ENCODE measurements at places on chromosomes 16 and 17.

- DNase-seq, result no peak
Observed at GRCh38 chr17:44417553-44417952, 28.1 kb upstream of the ITGA2B start.

DNA sequence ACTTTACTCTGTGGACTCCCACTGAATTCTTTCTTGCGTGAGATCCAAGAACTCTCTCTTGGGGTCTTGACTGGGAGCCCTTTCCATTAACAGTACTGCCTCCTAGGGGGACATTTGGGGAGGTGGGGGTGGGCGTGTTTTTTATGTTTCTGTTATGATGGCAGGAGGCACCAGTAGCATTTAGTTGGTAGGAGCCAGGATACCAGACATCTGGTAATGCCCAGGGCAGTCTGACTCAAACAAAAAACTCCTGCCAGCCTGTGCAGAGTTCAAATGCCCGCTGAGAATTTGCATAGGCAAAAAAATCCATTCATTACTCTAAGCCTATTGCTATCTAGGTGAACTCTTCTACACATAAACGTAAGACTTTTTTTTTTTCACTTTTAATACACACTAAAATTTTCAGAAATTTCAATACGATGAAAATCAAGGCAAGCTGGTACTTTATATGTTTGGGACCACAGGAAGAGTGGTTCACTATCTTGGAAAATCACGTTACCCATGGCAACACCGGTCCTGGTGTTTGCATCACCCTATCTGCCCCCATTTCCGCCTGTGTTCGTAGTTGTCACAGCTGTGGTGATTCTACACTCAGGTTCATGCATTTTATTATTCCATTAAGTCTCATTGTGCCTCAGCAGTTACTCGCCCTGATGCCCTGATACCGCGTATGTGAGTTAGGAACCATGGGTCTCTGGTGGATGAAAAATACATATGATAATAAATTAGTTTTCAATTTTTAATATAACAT is 121.1 kb upstream of the XYLT1 start:
- no peak for DNase-seq

- DNase-seq, result no peak
Observed at GRCh38 chr16:85390511-85391174, 222.5 kb upstream of the GSE1 start.

GRCh38 chr17:28737770-28738679 is 5.8 kb upstream of the TRAF4 start:
- no peak for DNase-seq

DNA sequence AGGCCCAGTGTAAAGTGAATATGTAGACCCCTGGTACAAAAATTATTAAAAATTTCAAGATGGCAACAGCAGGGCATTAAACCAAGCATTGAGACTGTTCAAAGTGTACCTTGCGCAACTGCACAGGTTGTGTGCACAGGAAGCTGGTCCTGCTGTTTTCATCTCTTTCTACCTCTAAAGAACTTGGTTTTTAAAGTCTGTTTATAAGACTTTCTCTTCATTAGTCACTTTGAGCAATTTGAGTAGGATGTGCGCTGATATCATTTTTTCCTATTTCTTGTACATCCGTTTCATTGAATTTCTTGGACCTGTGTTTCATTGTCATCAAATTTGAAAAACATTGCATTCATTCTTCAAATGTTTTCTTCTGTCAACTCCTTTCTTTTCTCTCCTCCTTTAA is 16.8 kb upstream of the PMP22 start:
- DNase-seq, result no peak

DNA sequence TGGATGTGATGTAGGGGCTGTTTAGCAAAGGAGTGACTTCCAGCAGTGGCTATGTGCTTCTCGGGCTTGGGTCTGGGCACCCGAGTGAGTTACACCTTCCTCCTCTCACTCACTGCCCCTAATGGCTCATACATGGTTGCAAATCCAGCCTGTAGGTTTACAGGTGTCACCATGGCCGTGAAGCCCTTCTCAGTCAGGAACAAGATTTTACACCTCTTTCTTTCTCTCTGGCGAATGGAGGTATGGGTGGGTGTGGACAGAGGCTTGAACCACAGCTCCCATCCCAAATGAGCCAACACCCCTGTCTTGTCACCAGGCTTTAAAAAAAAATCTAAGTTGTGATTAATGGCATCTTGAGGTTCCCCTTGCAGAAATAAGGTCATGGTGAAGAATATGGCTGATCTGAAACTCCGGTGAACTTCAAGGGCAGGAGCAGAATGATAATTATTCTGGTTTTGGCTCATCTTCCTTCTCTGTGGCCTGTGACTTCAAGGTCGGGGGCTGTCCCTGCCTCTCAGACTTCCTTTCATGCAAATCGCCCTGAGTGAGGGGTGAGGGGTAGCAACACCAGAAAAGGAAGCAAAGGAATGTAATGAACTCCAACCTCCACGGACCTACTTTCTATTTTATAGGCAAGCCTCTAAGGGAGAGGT is 331.2 kb downstream of the MAF start:
- DNase-seq, result peak; percentile 13

GRCh38 chr17:17723354-17724261 is 42.4 kb downstream of the RAI1 start:
- DNase-seq, result no peak

- DNase-seq, result no peak
Observed at GRCh38 chr16:21264571-21265036, 13.5 kb downstream of the CRYM start.

DNA sequence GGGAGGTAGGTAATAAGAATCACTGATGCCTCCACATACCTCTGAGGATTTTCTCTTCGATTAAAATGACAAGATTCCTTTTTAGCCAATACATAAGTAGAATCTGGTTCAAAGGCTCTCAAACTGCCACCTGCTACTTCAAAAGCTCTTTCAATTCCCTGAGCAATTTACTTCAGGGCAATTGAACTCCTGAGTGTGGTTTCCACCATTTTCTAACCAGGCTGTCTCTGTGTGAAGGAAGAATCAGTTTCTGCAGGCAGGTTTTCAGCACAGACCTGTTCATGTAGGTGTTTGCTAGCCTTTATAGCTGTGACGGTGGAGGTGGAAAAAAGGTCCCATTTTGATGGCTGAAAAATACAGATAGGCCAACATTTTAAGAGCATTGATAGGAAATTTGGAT is 18.2 kb upstream of the HS3ST3B1 start:
- no peak for DNase-seq

- no peak for DNase-seq
Observed at GRCh38 chr16:85288869-85289660, 176.8 kb upstream of the CIBAR2 start.

GRCh38 chr16:35344012-35344762 is 1884.8 kb downstream of the TP53TG3F start:
- DNase-seq, result no peak

DNA sequence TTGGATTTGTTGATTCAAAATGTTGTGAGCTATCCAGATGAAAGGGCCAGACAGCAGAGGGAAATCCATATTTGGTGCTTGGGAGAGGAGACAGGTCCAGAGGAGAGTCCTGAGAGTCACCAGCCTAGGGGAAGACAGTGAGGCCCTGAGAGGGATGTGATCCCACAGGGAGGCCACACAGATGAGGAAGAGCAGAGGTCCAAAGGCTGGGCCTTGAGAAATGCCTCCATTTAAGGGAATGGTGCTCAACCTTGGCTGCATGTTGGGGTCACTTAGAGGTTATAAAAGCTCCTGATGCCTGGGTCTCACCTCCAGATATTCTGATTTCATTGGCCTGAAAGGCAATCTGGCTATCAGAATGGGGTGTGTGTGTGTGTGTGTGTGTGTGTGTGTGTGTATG is 194.9 kb downstream of the UTP18 start:
- DNase-seq, result no peak

DNA sequence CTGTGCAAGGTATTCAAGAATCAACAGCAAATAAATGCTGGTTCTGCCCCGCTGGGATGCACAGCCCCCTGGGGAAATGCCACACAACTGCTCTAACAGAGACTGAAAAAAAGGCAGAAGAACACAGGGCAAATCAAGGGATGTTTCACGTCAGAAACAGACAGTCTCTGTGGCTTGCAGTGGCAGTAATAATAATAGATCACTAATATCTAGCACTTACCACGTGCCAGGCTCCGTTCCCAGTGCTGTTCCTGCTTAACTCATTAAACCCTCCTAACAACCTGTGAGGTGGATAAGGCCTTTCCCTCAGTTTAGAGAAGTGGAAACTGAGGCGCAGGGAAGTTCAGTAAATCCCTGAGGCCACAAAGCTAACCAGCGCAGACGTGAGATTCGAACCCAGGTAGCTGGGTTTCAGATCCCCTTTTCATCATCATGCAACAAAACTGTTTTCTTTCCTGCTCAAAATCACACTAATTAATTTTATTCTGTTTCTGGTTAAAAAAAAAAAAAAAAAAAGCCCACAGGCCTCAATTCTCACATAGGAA is 36.7 kb downstream of the ARHGAP17 start:
- DNase-seq, result no peak

- no peak for DNase-seq
Observed at GRCh38 chr17:77085926-77086432, 54.8 kb upstream of the SEC14L1 start.

DNA sequence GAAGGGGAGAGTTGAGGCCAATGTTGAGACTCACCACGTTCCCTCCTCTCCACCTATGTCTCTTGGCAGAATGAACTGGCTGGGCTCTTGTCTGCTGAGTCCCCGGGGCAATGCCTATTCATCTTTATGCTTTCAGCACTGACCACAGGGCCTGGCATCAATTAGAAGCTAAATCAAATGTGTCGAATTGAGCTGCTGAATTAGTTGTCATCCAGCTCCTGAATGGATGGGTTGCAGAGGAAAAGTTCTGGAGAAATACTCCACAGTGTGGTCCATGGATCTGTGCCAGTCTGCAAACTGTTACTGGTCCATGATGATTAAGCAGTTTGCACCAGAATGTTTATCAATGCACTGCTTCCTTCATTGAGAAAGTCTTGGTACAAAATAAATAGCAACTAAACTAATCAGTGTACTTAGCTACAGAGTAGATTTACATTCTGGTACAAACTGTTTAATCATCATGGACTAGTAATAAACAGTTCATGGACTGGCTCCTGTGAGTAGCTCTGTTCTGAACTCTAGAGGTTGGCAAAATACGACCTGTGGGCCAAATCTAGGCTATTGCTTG is 4.6 kb downstream of the CNGB1 start:
- no peak for DNase-seq

DNA sequence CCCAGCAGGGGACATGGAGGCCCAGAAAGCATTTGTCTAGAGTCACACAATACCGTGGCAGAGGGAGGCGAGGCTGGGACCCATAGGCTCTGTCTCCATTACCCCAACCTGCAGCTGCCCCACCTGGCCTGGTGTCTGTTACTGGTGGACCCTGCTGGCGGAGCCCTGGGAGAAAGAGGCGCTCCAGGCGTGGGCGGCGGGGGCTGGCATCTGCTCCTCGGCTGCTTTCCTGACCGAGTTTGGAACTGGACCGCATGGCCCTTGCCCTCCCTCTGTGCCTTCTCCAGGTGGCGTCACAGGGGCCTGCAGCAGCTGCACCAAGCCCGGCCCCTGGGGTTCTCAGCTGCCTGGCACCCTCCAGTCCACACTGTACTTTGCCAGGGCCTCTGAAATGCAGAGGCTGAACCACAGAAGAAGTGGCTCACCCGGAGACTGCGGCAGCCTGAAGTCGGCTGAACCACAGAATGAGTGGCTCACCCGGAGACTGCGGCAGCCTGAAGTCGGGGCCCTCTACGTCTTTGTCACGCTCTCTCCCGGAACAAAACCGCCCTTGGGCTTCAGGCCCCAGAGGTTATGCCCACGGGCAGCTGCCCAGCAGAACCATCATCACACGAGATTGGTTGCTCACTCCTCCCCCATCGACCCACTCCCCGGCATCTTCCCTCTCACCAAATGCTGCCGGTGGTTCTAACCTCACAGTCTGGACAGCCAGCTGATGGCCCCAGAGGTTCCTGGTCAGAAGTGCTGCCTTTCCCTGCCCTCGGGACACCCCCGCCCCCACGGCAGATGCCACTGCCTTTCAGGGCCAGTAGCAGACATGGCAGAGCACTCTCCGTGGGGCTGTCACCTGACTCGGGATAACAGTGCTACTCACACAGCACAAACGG is 20.2 kb downstream of the CBFA2T3 start:
- DNase-seq, result no peak

DNA sequence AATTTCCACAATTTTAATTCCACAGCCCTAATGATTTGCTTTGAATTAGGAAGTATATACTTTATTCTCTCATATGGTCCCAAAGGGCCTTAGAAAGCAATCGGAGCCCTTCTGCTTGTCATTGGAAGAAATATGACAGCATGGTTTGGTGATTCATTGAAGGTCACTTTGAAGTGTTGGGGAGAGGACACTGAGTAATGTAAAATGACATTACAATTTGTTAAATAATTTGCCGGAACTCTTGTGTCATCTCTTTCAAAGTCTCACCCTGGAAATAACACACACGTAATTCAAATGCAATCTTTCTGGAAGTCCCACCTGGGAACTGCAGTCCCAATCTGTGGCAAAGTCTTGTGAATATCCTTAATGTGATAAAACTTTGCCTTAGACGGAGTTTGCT is 59.8 kb downstream of the BMERB1 start:
- no peak for DNase-seq

DNA sequence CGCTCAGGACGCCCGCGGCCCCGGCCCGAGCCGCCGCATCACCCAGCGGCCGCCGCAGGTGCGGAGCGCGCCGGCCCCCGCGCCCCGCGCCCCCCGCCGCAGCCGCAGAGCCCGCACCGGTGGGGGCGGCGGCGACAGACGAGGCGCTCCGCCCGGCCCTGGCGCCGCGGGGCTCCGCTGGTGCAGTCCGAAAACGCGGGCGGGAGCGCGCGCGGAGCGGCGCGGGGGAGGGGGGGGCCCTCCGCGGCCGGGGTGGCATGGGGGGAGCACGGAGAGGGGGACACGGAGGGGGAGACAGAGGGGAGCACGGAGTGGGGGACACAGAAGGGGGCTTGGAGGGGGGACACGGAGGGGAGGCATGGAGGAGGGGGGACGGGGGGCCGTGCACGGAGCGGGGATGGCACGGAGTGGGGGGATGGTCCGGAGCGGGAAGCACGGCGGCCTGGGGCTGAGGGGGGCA is at the start of gene AATK:
Gene AATK (minus strand): TSS at position 189 of the 460 bp plus-strand sequence. CDS start 229 bp downstream, outside the sequence.
- no peak for DNase-seq

- no peak for DNase-seq
Observed at GRCh38 chr16:67661101-67661761, 471 bp downstream of the PARD6A start.

DNA sequence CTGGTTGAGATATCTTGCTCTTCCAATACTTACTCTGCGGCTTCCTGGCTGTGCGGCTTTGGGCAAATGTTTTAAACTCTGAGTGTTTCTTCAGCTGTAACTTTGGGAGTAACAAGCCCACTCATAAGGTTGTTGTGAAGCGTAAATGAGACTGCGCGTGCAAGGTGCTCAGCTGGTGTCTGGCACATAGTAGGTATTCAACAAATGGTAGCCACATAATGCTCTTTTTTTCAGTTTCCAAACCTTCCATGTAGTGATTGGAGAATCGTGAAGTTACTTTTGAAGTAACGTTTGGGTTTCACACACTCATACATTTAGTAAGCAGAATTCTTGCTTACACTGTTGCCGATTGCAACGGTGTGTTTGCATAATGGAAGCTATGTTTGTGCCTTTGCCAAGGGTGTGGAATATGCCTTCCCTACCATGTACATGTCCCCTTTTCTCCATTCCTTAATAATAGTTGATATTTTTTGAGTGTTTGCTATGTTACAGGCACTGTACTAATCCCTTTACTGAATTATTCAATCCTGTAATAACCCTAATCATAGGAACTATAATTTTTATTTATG is 829 bp downstream of the DHRS7B start:
- no peak for DNase-seq
